HS-5 (cell line): ENCODE measurements at places on chromosomes 6 and 20.
A peak's percentile ranks its signal among the peaks of the same experiment; 100 is the strongest.

GRCh38 chr6:15631432-15631831, 31.4 kb downstream of the DTNBP1 start:
- no peak for DNase-seq

DNA sequence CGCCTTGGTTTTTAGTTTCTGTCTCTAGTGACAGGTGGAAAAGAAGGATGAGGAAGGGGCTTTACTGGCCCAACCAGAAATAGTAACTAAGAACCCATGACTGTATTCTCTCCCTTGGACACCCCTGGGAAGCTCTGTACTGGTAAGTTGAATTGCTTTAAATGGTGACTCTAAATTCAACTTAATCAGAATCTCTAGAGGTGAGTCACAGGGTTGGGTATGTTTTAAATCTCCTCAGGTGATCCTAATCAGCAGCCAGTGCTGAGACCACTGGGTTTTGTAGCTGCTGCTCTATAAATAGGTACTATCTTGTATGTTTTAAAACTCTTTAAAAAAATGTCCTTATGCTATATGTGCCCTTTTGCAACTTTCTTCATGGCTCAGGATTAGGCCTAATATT, 314.0 kb upstream of the ECI2 start:
- DNase-seq = no peak

- DNase-seq = no peak
Observed at GRCh38 chr6:3843379-3844096, 5.6 kb upstream of the FAM50B start.

- DNase-seq = no peak
Observed at GRCh38 chr6:168546151-168546550, 105.2 kb downstream of the SMOC2 start.

- no peak for DNase-seq
Observed at GRCh38 chr6:161215876-161216615, 57.8 kb downstream of the AGPAT4 start.

DNA sequence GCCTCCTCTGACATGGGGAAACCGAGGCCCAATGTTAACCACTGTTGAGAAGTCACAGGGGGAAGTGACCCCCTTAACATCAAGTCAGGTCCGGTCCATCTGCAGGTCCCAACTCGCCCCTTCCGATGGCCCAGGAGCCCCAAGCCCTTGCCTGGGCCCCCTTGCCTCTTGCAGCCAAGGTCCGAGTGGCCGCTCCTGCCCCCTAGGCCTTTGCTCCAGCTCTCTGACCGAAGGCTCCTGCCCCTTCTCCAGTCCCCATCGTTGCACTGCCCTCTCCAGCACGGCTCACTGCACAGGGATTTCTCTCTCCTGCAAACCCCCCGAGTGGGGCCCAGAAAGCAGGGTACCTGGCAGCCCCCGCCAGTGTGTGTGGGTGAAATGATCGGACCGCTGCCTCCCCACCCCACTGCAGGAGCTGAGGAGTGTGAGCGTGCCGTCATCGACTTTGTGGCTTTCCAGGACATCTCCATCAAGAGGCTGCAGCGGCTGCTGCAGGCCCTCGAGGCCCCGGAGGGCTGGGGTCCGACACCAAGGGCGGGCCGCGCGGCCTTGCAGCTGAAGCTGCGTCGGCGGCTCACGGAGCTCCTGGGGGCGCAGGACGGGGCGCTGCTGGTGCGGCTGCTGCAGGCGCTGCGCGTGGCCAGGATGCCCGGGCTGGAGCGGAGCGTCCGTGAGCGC, 1.6 kb downstream of the TNFRSF6B start:
- DNase-seq = no peak

- no peak for DNase-seq
Observed at GRCh38 chr20:17533396-17533795, 2.2 kb upstream of the BFSP1 start.

DNA sequence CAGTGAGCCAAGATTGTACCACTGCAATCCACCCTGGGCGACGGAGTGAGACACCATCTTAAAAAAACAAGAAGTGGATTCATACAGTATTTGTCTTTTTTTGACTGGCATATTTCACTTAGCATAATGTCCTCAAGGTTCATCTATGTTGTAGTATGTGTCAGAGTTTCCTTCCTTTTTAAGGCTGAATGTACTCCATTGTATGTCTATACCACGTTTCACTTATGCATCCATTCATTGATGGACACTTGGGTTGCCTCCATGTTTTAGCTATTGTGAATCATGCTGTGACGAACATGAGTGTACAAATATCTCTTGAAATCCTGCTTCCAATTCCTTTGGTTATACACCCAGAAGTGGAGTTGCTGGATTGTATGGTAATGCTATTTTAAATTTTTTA, 28.9 kb upstream of the FAM83D start:
- no peak for DNase-seq

- DNase-seq = no peak
Observed at GRCh38 chr6:158519300-158519699, 40.6 kb upstream of the TMEM181 start.

DNA sequence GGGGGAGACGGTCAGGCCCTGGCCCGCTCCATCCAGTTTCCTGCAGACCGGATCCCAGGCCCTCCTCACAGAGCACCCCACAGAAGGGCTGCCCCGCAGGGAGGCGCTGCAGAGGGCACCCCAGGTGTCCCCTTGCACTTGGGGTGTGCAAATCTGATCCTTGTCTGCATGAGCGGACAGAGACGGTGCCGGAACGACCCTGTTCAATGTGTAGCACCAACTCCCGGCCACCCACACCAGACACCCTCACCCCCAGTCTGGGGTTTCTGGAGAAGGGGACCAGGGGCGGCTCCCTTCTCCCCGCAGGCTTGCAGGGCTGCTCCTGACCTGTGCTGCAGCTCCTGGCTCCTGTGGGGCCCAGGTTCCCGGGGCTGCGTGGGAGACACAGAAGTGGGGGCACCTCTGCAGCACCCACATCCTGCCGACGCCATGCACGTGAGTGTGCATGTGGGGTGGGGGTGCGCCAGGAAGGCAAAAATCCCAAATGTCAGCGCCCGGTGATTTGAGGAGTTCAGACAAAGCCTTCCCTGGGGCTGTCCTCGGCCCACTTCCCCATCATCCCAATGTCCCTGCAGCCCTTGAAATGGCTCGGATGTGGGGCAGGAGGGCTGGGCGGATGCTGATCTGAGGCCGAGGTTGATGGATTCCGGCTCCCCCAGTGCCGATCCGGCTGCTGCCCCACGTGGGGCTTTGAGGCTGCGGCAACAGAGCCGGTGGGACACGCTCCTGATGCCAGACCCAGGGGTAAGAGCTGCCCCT, 85.3 kb upstream of the BHLHE23 start:
- no peak for DNase-seq

- DNase-seq = peak; percentile 73
Observed at GRCh38 chr6:87756858-87757257, 54.8 kb upstream of the AKIRIN2 start.

GRCh38 chr6:47375426-47375825, 65.7 kb upstream of the TNFRSF21 start:
- DNase-seq = no peak

DNA sequence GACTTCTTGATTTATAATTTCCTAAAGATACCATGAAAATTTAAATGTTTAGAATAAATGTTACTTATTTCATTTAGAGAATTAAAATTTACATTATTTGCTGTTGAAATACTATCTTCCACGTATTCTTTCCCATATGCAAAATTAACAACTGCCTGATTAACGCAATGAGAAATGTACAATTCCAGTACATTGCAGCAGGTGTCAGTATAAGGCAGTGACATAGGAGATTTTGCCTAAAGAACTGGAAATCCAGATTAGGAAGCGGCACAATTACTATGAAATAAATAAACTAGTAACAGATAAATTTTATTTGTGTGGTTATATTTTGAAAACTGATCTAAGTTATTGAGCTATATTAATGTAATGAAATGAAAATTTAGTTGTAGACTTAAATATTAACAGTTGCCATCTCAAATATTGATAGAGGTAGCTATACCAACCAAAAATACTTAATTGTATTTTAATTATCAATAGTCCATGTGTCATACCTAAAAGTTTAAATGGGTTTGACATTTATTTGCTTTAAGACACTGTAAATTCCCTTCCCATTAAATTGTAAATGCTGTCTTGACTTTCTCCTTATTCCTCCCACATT, 300.2 kb downstream of the UTRN start:
- no peak for DNase-seq

DNA sequence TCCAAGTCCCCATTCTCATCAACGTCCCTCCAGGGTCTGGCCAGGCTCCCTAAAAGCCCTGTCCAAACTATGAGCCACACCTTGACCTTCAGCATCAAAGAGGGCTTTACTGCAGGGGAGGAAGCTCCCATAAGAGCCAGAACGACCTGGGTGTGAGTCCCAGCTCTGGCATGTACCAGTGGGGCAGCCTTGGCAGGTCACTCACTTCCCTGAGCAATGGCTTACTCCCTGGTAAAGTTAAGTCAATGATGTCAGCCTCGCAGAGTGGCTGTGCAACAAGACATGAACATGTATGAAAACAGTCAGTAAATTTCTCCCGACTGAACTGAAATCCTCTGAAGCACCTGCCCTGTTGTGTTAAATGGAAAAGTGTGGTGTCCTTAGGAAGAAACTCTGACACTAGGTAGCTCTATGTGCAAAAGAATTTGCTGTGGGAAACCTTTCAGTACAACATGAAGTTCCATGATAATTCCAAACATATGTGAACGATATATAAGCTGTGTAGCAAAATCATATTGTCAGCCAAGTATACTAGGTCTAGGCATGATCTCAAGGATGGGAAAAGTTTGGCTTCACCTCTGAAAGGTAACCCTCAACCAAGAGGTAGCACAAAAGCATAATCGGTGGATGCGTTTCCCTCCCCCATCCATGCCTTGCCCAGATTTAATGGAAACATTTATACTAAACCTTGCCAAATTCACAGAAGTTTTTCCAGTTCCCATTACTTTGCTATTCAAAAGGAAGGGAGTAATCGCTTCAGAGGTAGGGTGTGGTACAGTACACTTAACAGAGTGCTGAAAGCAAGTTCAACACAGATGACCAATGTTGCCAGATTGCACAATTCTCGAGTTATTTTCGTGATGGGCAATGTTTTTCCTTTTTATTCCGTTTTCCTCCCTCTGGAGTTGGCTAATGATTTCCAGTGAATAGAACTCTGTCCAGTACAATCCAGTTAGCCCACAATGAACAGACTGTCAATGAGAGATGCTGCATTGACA, 49.0 kb upstream of the RANBP9 start:
- DNase-seq = no peak

GRCh38 chr20:36833275-36834020, 42.5 kb upstream of the TLDC2 start:
- no peak for DNase-seq

DNA sequence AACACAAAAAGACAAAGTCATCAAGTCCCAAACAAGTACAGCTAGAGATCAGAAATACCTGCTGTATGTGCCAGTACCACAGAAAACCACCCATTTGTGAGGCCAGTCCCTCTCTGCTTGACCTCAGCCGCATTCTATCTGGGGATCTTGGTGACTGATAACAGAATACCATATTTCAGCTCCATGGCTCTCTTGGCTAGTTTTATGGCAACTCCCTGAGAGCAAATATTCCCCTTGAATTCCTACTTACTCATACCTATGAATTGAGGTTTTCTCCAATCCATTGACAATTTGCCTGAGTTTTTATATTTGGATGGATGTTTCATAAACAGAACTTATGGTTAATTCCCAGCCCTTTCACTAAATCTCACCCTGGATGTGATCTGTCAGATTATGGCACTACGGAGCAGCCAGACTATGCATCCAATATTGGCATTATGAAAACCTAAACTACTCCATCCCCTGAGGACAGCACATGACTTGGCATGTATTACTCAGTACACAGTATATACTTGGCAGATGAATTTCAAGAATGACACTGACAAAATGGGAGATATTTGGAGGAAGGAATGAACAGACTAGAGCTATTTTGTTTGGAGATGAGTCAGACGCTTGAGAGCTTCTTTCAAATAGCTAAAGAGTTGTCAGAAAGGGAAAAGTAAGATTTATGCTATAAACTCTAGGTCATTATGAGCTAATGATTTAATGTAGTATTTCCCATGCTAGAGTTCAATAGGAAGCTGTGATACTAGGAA, 95.7 kb downstream of the PRDM1 start:
- DNase-seq = peak; percentile 84

DNA sequence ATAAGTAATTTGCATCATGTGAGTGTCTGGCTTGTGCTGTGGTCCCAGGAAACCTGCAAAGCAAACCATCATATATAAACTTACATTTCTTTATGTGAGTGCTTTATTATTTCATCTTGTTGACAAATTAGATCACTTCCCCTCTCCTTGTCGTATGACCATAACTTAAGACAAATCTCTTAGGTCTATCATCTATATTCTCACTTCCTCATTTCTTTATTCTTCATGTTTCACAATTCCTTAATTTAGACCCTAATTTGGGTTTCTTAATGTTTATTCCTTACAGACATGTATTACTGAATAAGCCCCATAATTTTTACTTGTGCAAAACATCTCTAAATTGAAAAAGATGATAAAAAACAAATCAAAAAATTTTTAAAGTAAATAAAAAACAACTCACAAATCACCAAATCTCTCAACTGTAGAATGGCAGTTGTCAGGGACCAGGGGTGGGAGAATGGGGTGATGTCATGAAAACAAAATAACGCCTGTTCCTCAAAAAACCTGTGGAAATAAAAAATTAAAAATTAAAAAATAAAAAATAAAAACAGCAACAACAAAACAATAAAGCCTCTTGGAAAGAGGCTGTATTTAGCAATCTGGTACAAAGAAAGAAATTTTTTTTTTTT, 49.5 kb upstream of the FBXO30 start:
- DNase-seq = no peak

- DNase-seq = no peak
Observed at GRCh38 chr6:42038163-42038562, 12.2 kb upstream of the TAF8 start.

- no peak for DNase-seq
Observed at GRCh38 chr20:58544286-58544685, 29.1 kb upstream of the APCDD1L start.

GRCh38 chr6:36657942-36658544, 20.5 kb upstream of the CDKN1A start:
- DNase-seq = no peak

GRCh38 chr6:16783509-16783908, 22.2 kb upstream of the ATXN1 start:
- no peak for DNase-seq

DNA sequence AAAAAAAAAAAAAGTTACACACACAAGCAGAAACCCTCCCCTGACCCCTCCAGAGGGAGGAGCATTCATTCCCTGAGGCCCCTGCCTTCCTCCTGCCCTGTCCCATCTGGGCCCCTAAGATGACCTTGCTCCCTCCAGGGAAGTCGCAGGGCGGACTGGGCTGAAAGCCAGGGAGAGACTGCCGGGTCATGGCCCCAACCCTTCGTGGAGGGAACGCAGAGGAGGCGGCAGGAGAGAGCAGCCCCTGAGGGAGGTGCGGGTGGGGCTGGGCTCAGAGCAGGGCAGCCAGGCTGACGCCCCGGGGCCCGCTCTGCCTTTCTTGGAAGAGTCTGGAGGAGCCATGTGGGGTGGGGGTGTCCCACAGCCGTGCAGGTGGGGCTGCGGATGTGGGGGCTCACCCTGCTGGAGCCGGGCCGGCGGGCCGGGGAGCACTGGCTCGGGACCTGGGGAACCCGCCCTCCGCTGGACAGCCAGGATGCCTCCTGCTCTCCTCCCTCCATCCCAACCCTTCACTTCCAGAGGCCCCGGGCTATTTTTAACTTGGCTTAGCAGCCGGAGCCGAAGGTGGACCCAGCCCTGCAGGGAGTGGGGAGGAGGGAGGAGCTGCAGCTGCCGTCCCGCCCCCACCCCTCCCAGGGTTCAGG, 15.0 kb upstream of the ABHD16B start:
- DNase-seq = no peak
